ENCODE measurements at places on chromosomes 1 and 21.
A peak's percentile ranks its signal among the peaks of the same experiment; 100 is the strongest.

GRCh38 chr1:161133220-161133740, 813 bp upstream of the DEDD start:
- H3K4me3 ChIP-seq, result peak overlapping the region; percentile 60
- no peaks in the 10 kb centered on the region for H3K36me3 ChIP-seq
- peaks cover 33% of the 10 kb centered on the region for H3K4me1 ChIP-seq

GRCh38 chr1:156644146-156644545, 2.2 kb downstream of the BCAN start:
- no peaks in the 10 kb centered on the region for H3K36me3 ChIP-seq
- DNase-seq, result no peak
- no peak overlapping the region for H3K4me3 ChIP-seq

DNA sequence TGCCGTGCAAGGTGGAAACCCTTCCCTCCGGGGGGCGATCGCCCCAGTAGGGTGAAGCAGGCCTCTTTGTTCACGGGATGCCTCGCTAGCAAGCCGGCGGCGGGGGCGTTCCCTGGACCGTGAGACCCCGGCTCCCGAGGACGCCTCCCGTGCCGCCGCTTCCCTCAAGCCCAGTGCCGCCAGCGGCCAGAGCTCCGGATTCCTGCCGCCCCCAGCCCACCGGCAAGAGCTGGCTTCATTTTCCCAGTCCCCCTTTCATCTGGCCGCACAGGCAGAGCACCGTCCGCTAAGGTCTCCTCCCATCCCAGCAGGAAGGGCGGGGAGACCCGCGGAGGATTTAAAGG, 16.3 kb downstream of the IER5 start:
- peaks cover 8% of the 10 kb centered on the region for H3K27me3 ChIP-seq
- H3K4me1 ChIP-seq, result peaks cover 26% of the 10 kb centered on the region
- peak overlapping the region; percentile 70 for H3K4me3 ChIP-seq
- no peaks in the 10 kb centered on the region for H3K36me3 ChIP-seq
- H3K27ac ChIP-seq, result peak overlapping the region; percentile 40

DNA sequence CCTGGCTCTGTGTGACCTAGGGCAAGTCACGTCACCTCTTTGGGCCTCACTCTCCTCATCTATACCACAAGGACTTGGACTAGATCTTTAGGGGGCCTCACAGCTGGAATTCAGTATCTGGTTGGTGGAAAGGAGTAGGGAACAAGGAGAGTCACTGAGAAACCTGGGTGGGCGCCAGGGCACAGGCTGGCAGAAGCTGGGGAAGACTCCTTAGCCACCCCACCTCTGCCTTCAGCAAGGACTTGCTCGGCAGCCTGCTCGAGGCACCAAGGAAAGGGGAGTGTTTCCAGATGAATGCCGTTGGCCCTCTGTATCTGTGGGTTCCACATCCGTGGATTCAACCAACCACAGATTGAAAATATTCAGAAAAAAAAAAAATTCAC, 1.2 kb upstream of the OPTC start:
- H3K27ac ChIP-seq, result no peak overlapping the region
- no peak for DNase-seq
- no peak overlapping the region for H3K4me3 ChIP-seq
- peaks cover 13% of the 10 kb centered on the region for H3K27me3 ChIP-seq

DNA sequence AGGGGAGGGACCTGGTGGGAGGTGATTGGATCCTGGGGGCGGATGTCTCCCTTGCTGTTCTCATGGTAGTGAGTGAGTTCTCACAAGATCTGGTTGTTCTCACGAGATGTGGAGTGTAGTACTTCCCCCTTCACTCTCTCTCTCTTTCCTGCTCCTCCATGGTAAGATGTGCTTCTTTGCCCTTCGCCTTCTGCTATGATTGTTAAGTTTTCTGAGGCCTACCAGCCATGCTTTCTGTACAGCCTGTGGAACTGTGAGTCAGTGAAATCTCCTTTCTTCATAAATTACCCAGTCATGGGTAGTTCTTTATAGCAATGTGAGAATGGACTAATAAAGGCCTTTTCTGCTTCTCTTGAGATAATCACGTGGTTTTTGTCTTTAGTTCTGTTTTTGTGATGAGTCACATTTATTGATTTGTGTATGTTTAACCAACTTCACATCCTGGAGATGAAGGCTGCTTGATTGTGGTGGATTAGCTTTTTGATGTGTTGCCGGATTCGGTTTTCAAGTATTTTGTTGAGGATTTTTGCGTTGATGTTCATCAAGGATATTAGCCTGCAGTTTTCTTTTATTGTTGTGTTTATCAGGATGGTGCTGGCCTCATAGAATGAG, 45.5 kb downstream of the RABGAP1L start:
- H3K27me3 ChIP-seq, result no peaks in the 10 kb centered on the region
- no peaks in the 10 kb centered on the region for H3K36me3 ChIP-seq
- H3K4me1 ChIP-seq, result no peaks in the 10 kb centered on the region
- no peak overlapping the region for H3K4me3 ChIP-seq
- H3K27ac ChIP-seq, result no peak overlapping the region
- no peak for DNase-seq

DNA sequence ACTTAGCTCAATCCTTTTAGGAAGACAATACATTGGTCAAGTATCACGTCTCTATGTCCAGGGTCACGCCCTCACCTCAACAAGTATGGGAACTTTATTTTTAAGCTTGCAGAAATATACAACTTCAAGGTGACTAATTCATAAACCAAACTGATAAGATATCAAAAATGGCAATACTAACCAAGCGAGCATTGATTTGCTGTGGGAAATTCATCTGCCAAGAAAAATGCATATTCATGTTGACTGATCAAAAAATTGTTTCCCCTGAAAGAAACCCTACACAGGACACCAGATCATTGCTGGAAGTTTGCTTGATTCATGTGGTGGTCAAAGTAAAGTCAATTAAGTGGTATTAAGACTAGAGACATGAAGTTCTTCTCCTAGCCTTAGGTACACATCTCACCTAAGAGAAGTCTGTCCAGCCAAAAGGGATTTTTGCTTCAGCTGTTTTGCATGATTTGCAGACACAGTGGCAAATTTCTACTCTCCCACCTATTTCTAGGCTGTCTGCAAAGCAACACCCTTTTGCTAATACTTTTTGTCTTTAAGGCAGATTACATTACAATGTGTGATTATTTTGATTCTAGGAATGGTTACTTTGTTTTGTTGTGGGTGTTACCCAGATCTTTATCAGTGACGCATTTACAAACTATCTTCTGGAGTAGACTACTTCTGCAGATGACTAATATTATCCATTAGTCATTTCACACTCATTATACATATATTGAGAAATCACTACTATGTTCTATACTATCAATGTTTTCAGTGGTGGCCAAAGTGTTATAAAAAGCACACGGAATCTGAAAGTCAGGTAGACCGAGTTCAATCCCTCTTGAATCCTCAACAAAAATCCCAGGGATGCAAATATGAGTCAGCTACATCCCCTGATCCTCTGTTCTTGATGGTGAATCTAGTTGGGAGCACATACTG, 12.4 kb downstream of the SAMSN1 start:
- peak; percentile 67 for DNase-seq
- peaks cover 6% of the 10 kb centered on the region for H3K4me1 ChIP-seq
- H3K27ac ChIP-seq, result no peak overlapping the region
- H3K27me3 ChIP-seq, result no peaks in the 10 kb centered on the region

DNA sequence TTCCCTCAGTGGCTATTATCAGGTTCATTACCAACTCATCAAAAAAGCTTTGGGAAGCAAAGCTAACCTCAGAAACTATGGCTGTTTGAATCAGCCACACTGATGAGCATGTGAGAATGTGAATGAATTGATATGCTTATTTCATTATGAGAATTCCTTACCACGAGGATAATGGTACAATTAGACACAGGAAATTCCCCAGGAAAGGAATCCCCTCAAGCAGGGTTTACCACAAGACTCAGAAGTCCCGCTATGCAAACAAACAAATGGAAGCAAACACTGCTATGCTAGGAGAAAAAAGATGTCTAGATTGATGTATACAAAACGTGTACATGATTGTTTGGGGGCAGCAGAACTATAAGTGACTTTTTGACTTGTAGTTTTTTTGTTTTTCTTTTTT, 205.0 kb downstream of the HMCN1 start:
- H3K4me1 ChIP-seq, result no peaks in the 10 kb centered on the region
- H3K4me3 ChIP-seq, result no peak overlapping the region
- no peak overlapping the region for H3K27ac ChIP-seq
- DNase-seq, result no peak

GRCh38 chr1:247681288-247681897, 1.9 kb upstream of the OR13G1 start:
- H3K4me3 ChIP-seq, result no peak overlapping the region
- no peaks in the 10 kb centered on the region for H3K27me3 ChIP-seq
- no peaks in the 10 kb centered on the region for H3K4me1 ChIP-seq
- no peak overlapping the region for H3K27ac ChIP-seq
- peak; percentile 89 for DNase-seq

DNA sequence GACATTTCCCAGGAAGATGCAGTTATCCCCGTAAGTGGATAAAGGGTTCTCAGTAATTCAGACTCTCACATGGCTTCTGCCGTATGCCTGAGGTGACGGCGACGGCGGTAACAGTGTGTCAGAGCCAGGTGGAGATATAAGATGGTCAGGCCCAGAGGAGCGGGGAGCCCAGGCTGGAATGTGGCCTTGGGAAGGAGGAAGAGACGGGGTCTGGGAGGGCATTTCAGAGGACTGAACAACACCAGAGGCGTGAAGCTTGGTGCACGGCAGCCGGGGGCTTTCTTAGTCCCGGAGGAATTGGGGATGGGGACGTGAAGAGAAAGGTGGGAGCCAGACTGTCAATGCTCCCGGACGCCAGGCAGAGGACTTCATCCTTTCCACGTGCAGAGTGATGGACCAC, 1.0 kb downstream of the RER1 start:
- H3K27me3 ChIP-seq, result no peaks in the 10 kb centered on the region
- no peak for DNase-seq
- H3K27ac ChIP-seq, result peak overlapping the region; percentile 87
- H3K36me3 ChIP-seq, result peaks cover 18% of the 10 kb centered on the region

GRCh38 chr1:219296430-219297355, 123.0 kb downstream of the LYPLAL1 start:
- H3K4me3 ChIP-seq, result no peak overlapping the region
- H3K4me1 ChIP-seq, result no peaks in the 10 kb centered on the region
- H3K27me3 ChIP-seq, result no peaks in the 10 kb centered on the region
- no peaks in the 10 kb centered on the region for H3K36me3 ChIP-seq

DNA sequence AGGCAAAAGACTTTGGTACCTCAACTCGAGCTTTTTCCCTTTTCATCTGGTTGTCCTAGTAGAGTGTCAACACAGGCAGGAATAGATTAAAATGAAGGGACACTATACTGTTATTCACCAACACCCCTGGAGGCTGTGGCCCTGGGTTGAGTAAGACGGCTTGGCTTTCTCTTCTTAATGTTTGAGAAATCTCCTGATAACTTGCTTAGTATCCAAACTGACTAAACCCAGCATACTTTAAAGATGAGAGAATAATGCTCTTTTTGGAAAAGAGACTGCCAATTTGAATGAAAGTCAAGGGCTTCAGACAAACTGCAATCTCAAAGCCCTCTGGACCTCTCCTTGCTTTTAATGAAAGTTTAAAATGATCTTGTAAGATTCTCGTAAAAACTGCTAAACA, 2.6 kb upstream of the SLC30A1 start:
- H3K4me1 ChIP-seq, result peaks cover 9% of the 10 kb centered on the region
- no peaks in the 10 kb centered on the region for H3K27me3 ChIP-seq
- no peak for DNase-seq
- no peaks in the 10 kb centered on the region for H3K36me3 ChIP-seq
- no peak overlapping the region for H3K4me3 ChIP-seq

DNA sequence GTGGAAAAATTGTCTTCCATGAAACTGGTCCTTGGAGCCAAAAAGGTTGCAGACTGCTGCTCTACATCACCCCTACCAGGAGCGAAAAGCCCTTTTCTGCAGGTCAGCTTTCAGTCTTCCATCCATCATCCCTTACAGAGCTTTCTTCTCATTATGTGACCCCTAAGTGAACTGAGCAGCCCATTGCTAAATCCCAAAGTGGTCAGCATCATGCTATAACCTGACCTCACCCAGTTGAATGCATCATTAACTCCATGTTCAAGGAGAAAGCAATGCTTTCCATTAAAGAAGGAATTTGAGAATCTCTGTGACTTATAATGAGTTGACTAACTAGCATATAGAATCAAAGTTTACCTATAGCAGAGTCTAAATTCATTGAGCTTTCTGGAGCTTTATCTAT, 10.4 kb upstream of the IL24 start:
- H3K36me3 ChIP-seq, result no peaks in the 10 kb centered on the region
- no peak for DNase-seq
- no peak overlapping the region for H3K4me3 ChIP-seq
- H3K4me1 ChIP-seq, result no peaks in the 10 kb centered on the region

DNA sequence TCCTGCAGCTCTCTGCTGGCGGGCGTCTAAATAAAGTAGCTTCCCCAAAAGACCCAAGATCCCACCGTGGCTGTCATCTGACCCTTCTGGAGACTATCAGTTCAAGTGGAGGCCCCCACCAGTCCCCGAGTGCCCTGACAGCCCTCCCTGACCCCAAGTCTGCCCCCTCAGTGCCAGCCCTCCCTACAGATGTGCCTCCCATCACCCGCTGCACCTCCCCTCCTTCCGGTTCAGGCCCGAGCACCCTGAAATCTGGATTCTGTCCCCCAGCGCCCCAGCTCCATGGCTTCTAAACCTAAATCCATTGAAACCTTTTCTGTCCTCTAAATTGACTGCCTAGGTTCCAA, 595 bp downstream of the IL10RB start:
- H3K27me3 ChIP-seq, result no peaks in the 10 kb centered on the region
- no peak for DNase-seq
- H3K4me3 ChIP-seq, result peak overlapping the region; percentile 59
- no peaks in the 10 kb centered on the region for H3K36me3 ChIP-seq

- peak; percentile 59 for DNase-seq
- H3K4me3 ChIP-seq, result peak overlapping the region; percentile 95
- peaks cover 31% of the 10 kb centered on the region for H3K36me3 ChIP-seq
- peaks cover 39% of the 10 kb centered on the region for H3K4me1 ChIP-seq
- peak overlapping the region; percentile 96 for H3K27ac ChIP-seq
- no peaks in the 10 kb centered on the region for H3K27me3 ChIP-seq
Measured at GRCh38 chr1:173478094-173478674, 1.0 kb downstream of the PRDX6 start.

DNA sequence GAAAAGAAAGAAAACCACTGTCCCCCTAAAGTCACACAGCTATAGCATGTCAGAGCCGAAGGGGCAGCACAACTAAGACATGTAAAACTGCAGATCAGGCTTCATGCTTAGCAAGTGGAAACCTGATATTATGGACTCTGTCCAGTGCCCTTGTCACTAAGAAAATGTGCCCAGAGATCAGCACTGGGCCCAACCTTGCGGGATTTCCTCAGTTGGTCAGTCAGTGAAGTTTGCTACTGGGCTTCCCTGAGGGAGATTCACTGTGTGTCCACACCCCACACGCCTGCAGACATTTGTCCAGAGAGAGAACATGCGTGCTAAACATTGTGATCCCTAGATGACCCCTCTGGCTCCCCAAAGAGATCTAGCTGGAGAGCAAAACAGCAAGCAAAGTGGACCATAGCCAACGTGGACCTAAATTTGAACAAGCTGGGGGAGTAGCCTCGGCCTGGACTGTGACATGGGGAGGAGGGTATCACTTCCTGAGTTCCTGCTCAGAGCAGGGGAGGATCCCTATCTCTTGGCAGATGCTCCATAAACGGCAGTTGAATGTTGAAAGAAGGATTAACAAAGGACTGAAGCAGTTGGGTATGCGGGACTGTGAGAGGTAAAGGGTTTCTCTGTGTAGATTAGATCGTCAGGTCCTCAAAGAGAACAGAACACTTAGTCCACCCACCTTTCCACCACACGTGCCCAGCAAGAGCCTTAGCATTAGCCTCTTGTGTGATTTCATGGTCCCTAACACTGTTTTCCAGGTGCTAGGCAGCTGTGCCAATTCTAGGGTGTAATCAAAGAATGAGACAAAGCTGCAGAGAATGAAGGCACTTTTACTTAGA, 53.6 kb downstream of the GLUL start:
- no peak overlapping the region for H3K27ac ChIP-seq
- peaks cover 6% of the 10 kb centered on the region for H3K4me1 ChIP-seq
- no peaks in the 10 kb centered on the region for H3K36me3 ChIP-seq
- peak; percentile 44 for DNase-seq
- H3K27me3 ChIP-seq, result no peaks in the 10 kb centered on the region

Measured in cardiac muscle cell (in vitro differentiated cells and primary cell).